ENCODE measurements at places on chromosomes 1 and 21.

DNA sequence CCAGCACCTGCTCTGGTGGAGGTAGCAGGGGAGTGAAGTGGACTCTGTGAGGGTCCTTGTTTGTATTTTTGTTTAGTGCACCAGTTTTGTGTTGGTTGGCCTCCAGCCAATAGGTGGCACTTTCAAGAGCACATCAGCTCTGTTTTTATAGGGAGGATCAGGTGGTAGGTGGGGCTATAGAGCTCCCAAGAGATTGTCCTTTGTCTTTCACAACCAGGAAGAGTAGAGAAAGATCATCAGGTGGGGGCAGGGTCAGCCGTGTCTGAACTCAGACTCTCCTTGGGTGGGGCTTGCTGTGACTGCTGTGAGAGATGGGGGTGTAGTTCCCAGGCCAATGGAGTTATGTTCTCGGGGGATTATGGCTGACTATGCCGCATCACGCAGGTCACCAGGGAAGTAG is 159.8 kb downstream of the ZNF326 start:
- no peak for DNase-seq

GRCh38 chr1:71357708-71358107 is 276.9 kb upstream of the ZRANB2 start:
- no peak for DNase-seq

GRCh38 chr1:86687595-86687994 is 16.8 kb upstream of the SH3GLB1 start:
- no peak for DNase-seq

DNA sequence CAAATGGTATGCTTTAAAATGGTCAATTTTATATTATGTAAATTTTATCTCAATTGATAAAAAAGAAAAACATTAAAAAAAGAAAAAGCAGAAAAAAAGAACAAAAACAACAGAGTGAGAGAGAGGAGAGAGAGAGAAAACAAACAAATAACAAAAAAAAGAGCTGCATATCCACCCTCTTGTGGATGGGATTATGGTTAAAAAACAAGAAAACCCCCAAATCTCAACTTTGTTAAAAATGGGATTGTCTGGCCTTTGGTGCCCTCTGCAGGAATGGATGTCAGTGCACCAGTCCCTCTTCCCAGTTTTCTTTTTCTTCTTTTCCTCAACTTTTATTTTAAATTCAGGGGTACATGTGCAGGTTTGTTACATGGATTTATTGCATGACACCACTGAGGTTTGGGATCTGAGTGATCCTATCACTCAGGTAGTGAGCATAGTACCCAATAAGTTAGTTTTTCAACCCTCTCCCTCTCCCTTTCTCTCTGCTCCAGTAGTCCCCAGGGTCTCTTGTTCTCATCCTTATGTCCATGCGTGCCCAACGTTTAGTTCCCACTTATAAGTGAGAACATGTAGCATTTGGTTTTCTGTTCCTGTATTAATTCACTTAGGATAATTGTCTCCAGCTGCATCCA is 28.1 kb downstream of the RNF187 start:
- peak; percentile 16 for DNase-seq

DNA sequence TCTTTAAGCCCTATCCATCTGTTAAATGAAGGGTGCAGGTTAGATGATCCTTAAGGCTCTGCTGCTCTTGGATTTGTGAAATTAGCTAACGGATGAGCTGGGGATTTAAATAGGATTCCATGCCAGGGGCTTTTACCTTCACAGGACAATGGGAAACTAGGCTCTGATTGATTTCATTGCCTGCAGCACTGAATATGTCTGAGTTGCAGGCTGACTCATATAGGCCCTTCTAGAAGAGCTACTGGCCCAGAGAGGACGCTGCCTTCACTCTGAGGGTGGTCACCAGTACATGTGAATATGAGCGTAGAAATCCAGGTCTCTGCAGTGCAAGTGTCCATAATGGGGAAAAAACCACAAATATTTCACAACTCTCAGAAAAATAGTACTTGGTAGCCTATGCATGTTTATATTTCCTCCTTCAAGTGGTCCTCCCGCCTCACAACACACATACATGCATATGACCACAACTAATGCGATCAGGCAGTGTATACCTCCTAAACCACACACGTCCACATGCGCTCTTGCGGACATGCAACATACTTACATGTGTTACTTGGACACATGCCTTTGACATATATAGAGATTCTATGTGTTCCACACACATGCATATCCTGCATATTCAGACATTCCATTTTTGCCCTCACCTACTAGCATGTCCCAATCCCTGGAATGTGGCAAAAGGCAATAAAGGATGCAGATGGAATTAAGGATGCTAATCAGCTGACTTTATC is 233.8 kb upstream of the JUN start:
- DNase-seq = no peak

Measured in AG09319 (cell line).